ENCODE measurements at places on chromosomes 6 and 20.

DNA sequence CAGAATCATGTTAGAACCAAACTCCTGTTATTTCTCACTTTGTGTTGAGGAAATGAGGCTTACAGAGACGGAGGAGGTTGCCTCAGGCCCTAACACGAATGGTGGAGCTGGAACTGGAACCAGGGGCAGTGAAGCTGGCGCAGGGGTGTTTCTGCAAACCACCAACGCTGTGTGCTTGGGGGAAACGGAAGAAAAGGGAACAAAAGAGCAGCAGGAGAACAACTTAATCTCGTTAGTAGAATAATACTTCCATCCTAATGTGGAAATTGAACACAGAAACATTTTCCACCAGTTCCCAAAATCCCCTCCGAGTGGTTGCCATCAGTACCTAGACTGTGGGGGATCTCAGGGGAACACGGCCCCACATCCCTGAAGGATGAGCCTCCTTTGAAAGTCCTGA lies 103.4 kb upstream of the FRMD1 start:
- no peak for DNase-seq

DNA sequence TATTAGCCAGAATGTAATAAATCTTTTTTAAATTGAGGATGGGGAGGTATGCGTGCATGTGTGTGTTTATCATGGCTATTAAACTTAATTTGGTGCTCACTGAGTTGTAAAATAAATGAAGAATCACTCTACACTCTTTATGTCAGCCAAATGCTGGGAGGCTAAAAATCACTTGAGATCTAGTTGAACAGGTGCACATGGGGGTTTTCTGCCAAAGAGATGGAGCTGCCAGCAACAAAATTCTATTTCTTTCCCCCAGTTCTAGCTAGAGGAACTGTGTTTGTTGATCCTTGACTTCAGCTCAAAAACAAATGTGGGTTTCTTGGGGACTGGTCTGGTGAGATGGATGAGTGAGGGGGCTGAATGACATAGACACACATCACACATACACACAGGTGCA lies 183.3 kb upstream of the BTBD3 start:
- DNase-seq = no peak

GRCh38 chr6:11403035-11403601 lies 134.4 kb upstream of the TMEM170B start:
- no peak for DNase-seq

DNA sequence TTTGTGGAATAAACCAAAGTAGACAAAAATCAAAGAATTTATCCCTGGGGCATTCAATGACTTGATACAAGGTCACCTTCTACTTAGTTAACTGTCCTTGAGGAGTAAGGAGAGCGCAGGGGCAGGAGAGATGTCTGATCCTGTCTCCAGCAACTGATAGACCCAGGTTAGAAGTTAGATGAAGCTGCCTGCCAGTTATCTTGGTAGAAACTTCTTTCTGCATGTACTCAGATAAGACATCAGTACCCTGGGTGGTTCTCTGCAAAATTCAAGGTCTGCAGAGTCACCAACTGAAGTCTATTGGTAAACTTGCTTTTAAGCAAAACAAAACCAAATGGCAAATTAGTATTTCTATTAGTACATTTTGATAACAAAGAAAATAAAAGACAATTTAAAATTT lies 2.7 kb downstream of the SGK1 start:
- no peak for DNase-seq

- no peak for DNase-seq
Observed at GRCh38 chr6:130676077-130676772, 151.0 kb upstream of the SMLR1 start.

- no peak for DNase-seq
Observed at GRCh38 chr6:119205911-119206618, 127.6 kb upstream of the FAM184A start.

DNA sequence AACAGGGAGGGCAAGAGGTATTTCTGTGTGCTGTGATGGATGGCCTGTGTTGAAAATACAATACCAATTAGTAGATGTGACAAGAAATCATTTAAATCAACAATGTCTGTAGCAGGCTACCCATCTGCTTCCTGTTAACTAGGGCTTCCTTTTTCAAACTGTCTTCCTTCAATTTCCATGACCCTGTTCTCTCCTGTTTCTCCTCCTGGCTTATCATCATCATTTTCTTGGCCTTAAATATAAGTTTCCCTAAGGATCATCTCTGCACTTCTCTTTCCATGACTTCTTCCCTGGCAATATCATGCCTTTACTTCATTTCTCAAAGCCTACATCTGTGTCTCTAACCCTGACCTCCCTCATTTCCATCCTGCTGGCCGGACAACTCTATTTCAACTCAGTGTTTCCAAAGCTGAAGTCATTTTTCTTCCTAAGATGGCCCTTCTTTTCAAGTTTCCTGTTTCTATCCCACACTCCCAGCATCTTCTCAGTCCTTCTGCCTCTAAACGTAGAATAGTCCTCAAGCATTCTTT lies 18.2 kb downstream of the ZC2HC1B start:
- no peak for DNase-seq

GRCh38 chr6:70107852-70108629 lies 194.8 kb downstream of the COL9A1 start:
- DNase-seq = peak; percentile 80

DNA sequence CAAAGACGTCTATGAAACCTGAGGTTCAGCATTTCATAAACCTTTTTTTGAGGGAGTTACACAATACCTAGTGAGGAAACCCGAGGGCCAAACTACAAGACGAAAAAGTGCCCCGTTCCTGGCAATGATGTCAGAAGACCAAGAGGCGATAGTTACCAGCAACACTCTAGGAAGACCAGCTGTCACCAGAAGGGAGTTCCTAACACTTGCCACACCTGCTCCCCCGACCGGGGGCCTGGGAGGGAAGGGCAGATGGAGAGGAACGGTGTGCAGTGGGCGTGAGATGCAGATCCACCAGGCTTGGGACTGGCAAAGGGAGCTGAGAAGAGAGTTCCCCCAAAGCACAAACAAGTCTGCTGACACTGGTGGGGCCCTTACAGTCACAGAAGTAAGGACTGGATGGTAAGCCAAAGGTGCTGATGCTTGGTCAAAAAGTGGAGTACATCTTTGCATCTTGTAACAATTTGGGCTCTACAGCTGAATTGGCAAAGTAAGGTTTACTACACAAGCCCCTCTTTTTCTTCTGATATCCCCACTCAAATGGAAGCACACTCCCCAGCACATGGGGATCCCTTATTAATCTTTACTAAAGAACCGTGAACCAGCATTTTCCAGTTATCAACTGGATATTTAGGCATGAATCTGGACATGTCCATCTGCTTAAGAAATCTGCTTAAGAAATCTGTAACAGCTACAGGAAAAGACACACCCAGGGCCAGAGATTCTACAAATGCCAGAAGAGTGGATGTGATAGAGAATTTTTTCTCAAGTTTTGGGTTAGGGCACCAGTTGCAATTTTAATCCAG lies 38.5 kb downstream of the PANK2 start:
- DNase-seq = peak; percentile 46

GRCh38 chr6:144159223-144159622 lies 8.9 kb downstream of the STX11 start:
- no peak for DNase-seq

All from adipocyte (in vitro differentiated cells).